ENCODE measurements at places on chromosomes 7 and 10.

DNA sequence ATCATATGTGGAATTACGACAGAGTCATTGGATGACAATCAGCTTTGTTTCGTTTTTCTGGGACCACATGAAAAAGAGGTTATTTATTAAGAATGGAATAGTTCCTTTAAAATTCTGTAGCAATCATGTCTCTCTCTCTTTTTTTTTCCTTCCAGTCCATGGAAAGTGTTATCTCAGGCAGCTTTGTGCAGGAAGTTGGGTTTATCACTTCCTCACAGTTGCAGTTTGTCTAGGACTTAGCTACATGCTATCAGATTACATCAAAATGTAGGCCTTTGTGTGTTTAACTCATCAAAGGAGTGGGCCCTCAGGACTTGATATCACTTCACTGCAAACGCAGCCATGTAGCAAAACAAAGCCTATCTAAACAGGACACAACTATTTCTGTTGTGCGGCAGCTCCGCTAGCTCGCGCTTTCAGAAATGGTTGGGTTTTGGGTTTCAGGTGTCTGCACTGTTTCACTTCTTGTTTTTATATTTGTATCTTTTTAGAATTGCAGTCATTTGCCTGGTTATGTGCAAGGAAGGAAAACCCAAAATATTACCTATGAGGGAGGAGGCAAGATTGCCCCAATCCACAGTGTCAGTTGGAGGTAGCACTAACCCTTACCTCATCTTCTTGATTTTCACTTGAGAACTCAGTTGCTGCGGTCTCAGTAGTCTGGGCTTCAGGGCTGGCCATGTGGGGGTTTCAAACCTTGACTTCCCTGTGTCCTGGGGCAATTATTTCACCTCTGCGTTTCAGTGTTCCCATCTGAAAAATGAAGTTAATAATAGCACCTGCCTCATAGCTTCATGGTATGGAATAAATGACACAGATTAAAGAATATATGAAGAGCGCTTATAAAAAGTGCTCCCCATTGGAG is 66.7 kb downstream of the HHEX start:
- DNase-seq = no peak

- DNase-seq = peak; percentile 16
Measured at GRCh38 chr7:69635555-69636185, 37.4 kb downstream of the AUTS2 start.

- DNase-seq = no peak
Measured at GRCh38 chr7:152424348-152425108, 11.3 kb downstream of the KMT2C start.

GRCh38 chr10:30581779-30582380 is 47.7 kb downstream of the LYZL2 start:
- DNase-seq = peak; percentile 52

GRCh38 chr7:6530626-6531491 is 20.4 kb downstream of the GRID2IP start:
- no peak for DNase-seq

- DNase-seq = peak; percentile 42
Measured at GRCh38 chr10:4285121-4285520, 500.1 kb upstream of the KLF6 start.

GRCh38 chr10:122033224-122033926 is 44.4 kb downstream of the TACC2 start:
- no peak for DNase-seq

DNA sequence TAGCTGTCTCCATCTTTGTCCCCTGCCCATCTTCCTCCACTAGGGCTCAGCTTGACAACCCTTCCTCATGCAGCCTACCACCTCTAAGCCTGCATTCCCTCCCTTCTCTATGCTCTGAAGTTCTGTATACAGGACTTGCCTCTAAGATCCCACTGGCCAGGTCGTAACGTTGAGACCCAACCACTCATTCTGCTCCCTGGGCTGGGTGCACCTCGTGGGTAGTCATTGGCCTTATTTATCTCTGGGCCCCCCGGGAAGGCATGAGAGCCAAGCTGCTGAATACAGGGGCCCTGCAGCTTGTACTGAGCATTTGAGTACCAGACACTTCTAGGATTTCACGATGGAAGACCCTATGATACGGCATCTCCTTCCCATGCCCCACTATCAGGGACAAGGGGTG is 31.2 kb downstream of the MYL10 start:
- DNase-seq = no peak

- no peak for DNase-seq
Measured at GRCh38 chr10:109765838-109766237, 157.5 kb downstream of the XPNPEP1 start.

- no peak for DNase-seq
Measured at GRCh38 chr10:22833781-22834180, 94.1 kb upstream of the ARMC3 start.

DNA sequence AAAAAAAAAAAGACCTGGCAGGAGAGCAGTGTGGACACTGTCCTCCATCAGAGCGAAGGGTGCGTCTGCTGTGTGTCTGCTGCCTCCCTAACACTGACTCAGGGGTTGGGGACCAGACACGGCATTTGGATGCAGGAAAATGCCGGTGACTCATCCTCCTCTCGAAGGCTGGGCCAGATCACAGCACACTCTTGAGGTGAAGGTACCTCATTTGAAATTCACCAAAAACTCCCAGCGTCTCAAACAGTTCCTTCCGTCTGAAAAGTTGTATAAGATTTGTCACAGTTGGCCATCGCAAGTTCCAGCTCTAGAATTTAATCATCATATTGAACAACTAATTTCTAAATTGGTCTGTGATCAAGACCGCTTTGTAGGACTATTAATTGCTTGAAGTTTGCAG is 118.1 kb upstream of the LYZL2 start:
- peak; percentile 57 for DNase-seq

DNA sequence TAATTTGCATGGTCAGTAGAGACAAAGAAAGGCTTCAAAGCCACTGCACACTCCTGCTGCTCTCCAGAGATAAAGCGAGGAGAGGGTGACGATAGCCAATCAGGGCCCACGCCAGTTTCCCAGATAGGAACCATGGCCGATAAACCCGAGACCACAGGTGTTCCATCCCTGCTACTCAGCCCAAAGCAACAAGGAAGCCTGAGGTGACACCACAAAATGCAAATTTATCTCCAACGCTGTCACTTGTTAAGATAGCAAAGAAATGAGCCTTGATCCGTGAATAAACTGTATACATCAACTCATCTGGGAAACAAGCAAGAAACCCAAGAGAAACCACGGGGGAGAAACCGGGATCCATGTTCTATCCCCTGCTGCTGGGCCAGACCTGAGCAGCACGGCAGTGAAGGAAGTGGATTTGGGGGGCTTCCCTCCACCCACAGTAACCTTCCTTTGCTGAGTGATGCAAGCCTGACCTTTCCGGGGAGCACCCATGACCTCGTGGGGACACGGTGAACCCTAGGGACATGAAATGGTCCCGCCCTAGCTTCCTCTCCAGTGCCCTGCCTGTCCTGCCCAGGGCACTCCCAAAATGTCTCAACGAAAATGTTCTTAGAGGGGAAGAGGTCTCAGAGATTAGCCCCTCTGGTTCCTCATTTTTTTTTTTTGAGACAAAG is 164.6 kb downstream of the PTPRN2 start:
- no peak for DNase-seq

DNA sequence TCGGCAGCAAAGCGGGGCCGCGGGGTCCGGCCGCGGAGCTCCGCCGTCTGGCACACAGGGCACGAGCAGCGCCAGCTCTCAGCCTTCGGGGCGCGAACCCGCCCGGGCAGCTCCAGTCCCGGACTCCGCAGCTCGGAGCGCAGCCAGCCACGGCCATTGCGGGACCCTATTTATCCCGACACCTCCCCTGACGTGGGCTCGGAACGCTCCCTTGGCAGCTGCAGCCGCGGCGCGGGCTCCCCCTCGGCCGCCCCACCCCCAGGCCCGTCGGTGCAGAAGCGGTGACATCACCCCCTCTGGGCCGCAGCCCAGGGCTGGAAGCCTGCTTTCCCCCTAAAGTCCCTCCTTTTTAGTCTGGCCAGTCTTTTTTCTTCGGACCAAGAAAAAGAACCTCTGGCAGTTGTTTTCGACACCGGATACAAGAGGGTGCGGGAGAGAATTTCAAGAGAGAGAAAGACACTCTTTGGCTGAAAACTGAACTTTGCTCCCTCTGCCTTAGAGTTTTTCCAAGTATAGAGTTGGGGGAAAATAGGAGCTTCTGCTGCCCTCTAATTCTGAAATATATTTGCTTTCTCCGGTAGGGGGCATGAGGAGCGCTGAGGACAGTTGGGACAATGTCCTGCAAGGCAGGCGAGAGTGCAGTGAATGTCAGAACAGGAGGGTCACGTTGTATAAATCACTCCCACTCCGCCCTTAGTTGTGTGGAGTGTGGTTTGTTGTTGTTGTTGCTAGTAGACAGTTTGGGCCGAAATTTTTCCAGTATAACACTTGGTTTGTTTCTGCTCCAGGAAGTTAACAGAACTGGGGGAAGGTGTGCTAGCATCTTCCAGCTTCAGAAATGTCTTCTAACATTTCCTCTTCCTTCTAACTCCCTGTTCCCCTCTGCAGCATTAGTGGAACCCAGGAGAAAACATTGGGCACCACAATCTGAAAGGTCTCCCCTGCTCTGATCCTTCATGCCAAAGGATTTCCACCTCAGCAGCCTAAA is at the start of gene SFRP4:
Gene SFRP4, minus strand, starts transcription at position 145 of the 988 bp plus-strand sequence. CDS start 280 bp downstream, outside the sequence.
- peak; percentile 48 for DNase-seq

DNA sequence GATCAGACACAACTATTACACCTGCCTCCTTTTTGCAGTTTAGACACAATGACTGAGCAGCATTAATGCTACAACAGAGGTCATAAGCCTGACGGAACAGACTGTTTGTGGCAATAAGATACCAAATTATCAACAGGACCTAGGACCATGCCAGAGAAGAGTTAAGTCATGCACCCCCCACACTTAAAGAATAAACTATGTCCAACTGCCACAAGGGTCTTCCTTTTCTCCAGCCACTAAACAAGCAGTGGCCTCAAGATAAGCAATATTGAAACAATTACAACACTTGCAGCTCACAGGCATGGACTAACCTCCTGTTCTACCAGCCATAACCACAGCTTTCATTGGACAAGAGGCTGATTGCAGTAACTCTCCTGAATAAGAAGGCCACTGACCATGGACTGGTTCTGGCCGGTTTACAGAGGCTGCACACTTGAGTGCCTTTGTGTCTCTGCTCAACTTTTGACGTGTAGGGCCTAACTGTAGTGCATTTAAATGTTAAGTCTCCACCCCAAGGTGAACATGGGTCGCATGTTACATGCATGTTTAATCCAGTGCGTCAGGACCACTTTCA is 104.4 kb downstream of the STRA8 start:
- no peak for DNase-seq

DNA sequence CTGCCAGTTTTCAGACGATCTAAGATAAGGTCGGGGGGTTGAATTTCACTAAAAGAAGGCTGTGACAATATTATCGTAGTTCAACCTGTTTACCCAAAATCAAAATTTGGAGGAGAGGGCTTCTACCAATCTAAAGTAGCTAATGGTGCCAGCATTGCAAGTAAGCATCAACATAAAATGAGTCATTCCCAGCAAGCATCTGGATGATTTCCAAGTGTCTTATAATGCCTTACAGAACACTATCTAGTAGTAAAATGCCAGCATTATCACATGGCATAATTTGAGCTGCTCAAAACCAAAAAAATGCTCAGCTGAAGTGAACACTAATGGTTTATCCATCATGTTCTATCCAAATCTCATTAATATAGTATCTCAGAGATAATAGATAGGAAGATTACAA is 1193.9 kb downstream of the DNAJB9 start:
- no peak for DNase-seq

DNA sequence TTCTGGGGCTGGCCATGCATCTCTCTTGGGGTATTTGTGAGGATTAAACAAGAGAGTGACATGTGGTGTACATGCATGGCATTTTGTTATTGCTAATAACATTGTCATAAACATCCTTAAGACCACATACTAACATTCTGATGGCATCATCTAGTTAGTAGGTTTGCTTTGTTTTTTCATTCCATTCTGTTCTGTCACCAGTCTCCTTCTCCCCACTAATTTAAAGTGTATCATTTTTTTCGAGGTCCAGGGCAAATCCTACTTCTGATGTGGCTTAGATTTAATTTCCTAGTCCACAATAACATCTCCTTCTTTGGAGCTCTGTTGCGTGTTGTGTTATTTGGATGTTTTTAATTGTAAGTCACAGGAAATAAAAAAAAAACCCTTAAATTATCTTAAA is 248.1 kb downstream of the LRMDA start:
- peak; percentile 43 for DNase-seq

DNA sequence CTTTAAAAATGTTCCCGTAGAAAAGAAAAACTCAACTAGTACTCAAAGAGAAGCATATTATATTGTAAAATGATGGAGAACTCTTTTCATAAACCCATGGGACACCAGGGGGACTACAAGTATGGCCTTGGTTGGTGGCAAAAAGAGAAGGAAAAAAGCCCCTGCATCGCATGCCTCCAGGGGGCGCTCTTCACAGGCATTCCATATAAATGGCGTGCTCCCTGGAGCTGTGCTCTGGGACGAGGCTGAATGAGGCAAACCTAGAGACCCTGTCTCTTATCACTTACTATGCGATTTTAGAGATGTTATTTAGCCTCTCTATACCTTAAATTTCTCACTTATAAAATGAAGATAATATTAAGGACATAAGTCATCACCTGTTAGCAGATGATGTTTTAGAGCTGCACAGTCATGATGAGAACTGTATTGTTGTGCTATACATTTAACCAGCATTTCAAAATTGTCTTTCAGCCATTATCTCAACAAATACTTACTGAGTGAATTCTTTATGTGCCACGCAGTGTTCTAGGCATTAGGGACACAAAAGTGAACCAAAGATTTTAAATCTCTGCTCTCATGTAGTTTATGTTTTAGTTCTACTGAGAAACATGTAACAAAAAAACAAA is 105.8 kb downstream of the ARHGAP21 start:
- DNase-seq = peak; percentile 41

DNA sequence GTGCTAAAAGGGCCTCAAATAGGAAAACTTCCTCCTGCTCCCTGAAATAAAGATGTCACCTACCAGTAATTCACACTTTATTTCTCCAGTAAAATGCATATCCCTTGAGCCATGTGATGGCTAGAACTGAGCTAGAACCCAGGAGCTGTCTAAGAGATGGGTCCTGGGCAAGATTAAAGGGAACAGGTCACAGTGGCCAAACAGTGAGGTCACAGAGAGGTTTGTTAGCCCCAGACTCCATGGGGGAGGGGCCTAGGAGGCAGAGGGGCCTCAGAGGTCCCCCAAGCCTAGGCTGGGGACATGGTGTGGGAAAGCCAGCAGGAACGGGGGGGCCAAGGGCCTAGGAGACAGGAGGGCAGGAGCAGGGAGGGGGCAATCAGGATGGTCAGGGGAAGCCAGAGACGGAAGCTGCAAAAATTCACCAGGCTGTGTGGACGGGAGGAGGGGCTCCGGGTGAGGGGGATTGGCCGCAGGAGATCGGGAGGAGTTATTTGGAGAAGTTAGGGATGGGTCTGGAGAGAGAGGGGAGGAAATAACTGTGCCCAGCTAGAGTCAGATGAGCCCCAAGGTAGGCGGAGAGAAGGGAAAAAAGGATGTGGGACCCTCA is 3.3 kb downstream of the FBXO24 start:
- DNase-seq = no peak

- no peak for DNase-seq
Measured at GRCh38 chr7:17176371-17177032, 122.0 kb upstream of the AHR start.

GRCh38 chr7:33743594-33743993 is 161.7 kb upstream of the BMPER start:
- peak; percentile 87 for DNase-seq
